ENCODE measurements at places on chromosomes 2 and 18.

DNA sequence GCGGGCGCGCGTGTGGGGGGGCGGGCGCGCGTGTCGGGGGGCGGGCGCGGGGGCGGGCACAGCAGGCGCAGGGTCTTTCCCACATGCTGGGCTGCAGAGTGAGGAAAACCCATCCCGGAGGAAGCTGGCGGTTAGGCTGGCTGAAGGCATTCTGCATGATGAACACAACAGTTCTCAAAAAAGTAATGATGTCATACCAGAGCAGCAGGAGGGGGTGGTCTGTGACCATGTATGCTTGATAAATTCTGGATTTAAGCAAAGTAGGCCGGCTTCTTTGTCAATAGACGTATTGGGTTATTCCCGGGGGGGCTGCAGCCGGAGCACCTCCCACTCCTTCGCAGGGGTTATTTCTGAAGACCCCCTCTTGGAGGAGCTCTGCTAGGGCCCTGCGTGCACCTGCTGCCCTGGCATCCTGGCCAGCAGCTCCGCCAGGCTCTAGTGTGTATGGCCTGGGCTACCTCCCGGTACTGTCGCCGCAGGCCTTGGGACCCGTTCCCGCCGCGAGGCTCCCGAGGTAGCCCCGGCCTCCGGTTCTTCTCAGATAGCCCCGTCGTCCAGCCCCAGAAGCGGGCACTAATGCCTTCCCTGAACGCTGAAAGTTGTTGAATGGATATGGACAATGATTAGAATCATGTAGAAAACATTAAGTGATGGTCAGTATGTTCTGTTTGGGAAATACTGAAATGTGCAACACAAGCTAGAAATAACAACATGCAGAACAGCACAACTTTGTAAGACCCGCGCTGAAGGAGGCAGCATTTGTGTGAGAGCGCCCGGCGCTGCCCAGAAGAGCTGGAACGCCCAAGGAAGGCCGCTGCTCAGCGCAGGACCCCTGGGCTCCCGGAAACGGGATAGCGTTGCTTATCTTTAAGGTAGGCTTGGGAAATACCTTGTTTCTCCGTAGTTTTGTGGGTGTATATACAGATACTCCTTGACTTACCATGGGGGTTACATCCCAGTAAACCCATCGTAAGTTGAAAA, 101.4 kb upstream of the RAB6C start:
- no peak for DNase-seq

DNA sequence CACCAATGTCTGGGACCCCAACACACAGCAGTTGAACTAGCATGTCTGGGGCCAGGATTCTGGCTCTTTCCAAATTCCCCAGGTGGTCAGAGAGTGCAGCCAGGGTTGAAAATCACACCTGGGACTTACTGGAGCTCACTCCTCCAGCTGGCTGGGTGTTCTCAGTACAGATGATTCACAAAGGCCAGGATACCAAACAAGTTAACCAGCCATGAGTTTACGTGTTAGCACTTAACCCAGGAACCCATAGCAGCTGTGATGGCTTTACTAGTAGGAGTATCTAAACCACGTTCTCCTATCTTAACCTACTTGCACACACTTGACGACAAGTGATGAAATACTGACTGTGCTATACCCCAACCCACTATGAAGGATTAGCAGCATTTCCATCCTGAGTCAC, 222.8 kb downstream of the FBXO15 start:
- no peak for DNase-seq

DNA sequence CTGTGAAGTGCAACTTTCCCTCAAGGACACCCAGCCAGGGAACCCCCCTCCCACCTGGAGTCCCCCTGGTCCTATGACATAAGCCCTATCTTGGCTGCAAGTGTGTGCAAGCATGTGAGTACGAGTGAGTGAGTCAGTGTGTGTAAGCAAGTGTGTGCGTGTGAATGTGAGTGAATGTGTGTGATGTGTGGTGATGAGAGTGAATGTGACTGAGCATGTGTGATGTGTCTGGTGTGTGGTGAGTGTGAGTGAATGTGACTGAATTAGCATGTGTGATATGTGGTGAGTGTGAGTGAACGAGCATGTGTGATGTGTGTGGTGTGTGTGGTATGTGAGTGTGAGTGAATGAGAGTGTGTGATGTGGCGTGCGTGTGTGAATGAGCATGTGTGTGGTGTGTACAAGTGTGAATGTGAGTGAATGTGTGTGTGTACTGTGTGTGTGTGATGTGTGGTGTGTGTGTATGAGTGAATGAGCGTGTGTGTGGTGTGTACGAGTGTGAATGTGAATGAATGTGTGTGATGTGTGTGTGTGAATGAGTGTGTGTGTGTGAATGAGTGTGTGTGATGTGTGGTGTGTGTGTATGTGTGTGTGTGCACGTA, 68.8 kb upstream of the SMAD7 start:
- DNase-seq: no peak

DNA sequence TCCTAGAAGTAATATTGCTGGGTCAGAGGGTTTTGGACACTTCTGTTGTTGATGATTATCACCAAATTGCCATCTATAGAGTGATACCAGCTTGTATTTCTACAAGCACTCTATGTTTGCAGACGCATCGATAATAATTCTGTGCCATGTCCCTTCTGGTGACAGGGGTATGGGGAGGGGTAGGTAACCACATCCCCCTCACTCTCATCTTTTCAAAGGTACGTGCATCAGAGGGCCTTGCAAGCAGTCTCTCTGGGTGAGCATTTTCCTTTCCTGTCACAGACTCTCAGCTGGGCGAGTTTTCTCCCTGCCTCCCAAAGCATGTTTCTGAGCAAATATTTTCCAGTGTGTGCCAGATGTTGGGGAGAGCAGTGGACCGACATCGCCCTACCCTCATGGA, 98.0 kb downstream of the SMAD7 start:
- no peak for DNase-seq

DNA sequence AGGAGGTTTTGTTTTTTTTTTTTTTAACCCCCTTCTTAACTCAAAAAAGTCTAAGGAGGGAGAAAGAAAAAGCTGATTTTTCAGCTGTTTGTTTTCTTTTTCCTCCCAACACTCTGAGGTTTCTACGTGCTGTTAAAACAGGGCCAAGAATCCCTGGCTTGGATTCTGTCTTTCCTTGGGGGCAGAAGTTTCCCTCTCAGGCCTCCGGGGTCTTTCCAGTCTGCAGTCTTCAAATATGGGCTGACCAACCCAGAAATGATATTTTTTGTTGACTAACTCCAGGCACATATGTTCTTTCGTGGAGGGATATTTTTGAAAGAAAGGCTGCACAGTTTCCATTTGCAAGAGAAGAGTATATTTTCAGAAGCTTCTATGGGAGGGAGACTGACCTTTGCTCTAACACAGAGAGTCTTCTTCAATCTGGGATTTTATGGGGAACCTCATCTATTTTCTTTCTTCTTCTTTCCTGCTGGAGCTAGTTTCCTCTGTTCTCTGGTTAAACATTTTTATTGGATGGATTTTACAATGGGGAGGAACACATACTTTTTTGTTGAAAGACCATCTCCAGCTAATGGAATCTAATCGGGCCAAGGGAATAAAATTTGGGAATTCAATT, 93.3 kb upstream of the SPRED2 start:
- DNase-seq: no peak
